ENCODE measurements at places on chromosomes 2 and 18.

GRCh38 chr2:132374961-132375360 lies 41.6 kb upstream of the GPR39 start:
- DNase-seq = no peak

DNA sequence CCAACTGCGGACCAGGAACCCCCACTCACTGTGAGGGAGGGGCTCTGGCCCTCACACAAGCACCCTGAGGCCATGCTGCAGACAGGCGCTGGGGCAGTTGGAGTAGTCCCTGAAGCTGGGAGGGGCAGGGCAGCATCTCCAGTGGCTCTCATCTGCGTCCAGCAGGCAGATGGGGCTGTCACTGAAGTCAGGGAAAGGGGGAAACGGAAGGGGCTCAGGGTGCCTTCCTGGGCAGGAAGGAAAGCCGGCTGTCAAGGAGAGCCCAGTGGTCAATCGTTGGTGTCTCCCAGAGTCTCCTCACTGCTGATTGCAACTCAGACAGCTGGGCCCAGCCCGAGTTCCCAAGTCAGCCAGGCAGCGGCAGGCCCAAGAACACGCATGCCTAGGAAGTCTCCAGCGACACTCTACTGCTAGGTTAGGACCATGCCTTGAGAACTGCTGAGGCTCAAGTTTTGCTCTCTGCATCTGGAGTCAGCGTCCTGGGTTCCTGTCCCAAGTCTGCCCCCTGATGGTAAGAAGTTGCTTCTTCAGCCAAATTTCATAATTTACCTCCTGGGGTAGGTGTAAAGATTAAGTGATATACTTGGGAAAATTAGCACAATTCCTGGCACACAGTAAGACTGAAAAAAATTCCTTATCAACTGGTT lies 27.4 kb upstream of the NMUR1 start:
- peak; percentile 65 for DNase-seq

- no peak for DNase-seq
Observed at GRCh38 chr2:240816584-240817495, 3.2 kb downstream of the KIF1A start.

GRCh38 chr2:219441451-219442255 lies 7.0 kb downstream of the SPEG start:
- DNase-seq = no peak

DNA sequence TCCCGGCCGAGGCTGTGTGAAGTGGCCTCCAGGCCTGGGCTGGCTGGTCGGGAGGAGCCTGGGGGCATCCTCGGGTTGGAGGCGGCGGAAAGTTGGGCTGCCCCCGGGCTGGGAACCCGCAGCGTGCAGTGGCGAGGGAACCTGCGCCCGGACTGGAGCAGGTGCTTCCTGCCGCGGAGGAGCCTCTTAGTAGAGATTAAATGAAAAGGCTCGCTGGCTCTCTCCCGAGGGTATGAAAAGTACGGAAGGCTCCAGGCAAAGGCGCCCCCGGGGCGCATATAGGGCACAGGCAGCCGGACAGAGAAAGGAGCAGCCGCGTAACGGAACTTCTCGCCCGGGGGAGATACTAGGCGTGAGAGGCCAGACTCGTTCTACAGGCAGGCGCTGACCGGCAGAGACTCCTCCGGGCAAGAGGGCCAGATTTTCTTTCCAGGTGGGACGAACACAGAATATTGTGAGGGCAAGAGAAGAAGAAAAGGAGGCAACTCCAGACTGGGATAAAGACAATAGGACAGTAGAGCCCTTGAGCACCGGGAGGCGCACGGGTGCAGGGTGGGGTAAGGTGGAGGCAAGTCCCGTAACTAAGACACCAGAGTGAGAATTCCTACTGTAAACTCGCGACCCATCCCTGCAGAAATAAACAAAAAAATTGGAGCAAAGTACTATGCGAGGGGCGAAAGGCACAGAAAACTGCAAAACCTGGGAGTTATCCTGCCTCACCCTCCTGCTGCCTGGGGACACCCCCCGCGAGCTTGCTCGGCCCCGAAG lies 816 bp downstream of the CDH2 start:
- no peak for DNase-seq

DNA sequence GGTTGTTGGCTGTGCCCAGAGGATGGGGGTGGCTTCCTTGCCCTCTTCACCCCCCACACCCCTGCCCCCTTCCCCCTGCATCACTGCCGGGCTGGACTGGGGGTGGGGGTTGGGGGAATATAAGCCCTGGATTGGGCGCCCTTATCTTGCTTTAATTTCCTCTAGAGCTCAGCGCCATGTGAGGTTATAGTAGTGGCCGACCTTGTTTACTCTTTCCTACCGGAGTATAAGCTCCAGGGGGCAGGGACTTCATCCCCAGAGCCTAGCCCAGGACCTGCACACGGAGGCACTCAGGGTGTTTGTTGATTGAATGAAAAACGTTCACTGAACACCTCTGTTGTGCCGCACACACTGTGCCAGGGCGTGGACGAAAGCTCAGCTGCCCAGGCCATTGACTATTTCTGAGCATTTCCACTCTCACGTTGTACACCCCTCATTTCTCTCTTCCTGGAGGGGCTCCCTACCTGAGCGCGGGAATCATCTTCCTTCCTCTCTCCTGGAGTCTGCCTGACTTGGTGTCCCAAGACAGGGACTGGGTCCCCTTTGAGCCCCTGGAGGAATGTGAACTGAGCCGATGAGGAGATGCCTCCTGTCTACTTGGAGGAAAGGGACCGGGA lies 9.3 kb upstream of the SPATA3 start:
- DNase-seq = no peak

DNA sequence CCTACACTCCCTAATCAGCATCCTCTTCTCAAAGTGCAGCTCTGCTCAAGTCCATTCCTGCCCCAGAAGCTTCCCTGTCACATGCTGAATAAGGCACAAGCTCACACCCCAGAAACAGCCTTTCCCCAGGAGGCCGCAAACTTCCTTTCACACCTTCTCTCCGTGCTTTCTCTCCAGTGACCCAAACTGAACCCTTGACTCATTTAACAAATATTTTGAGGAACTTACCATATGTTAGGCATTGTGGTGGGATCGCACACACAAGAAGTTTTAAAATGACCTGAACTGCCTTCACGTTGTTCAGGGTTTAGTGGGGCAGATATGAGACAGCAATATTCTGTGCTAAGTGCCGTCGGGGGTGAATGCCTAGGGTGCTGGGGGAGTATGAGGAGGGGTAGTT lies 161.3 kb downstream of the INSIG2 start:
- DNase-seq = no peak

- DNase-seq = no peak
Observed at GRCh38 chr2:69805887-69806286, 23.6 kb upstream of the GMCL1 start.

- DNase-seq = no peak
Observed at GRCh38 chr18:44156776-44157335, 523.8 kb upstream of the SETBP1 start.

- DNase-seq = no peak
Observed at GRCh38 chr2:61910603-61911002, 5.1 kb downstream of the COMMD1 start.

DNA sequence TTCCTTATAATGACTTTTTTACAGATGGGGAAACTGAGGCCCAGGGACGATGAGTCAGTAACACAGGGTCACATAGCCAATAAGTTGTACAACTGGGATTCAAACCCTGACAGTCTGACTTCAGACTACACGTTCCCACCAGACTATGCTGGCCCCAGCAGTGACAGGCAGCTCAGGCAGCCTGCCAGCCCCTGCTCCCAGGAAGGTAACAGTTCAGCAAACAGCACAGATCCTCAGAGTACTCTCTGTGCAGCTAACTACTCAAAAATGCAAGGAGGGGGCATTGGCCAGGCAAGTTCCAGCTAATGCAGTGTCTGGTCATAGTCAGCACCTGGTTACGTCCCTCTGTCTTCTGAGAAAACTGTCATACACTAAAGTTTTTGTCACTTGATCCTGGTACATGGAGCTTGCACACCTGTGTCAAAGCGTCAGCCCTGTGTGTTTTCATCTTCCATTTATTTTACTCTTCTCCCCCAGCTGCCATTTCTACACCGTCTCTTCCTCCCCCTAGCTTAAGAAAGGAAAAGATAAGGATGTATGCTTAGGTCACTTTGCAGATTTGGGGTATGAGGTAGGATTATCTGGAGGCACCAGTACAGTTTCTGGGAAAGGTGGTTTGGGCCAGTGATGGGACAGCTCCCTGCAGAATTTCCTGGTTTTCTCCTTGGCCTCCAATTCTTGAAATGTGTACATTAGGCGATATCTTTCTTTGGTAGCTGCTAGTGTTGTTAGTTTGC lies 4.5 kb downstream of the SMARCAL1 start:
- no peak for DNase-seq

GRCh38 chr2:23510471-23510870 lies 125.5 kb downstream of the KLHL29 start:
- no peak for DNase-seq

DNA sequence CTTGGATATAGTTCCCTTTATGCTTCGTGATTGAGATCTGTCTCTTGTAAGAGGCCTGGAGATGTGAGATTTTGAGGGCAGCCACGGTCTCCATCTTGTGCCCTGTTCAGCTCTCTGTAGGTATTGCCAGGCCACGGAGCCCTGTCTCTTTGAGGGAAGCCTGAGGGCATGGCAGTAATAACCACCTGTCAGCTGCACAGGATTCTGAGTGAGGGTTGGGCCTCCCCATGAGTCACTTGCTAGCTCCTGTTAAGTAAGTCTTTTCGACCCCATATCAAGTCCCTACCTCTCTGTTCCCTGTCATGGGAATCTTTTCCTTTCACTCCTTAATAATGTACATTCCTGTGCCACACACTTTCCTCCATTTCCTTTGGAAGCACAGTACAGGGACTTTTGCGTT lies 20.4 kb downstream of the LYPD6B start:
- DNase-seq = no peak

DNA sequence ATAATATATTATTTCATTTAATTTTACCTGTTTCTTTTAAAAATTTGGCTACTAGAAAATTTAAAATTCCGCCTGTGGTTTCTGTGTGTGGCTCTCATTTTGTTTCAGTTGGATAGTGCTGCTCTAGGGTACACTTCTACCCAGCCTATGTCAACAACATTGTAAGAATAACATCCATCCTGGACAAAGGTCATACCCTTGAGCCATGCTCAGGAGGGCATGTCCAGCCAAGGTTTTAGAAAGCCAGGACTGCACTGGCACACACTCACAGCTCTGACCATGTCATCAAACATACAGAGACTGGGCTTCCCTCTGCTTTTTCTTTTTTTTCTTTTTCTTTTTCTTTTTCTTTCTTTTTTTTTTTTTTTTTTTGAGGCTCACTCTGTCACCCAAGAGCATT lies 96.1 kb downstream of the CTIF start:
- DNase-seq = no peak

DNA sequence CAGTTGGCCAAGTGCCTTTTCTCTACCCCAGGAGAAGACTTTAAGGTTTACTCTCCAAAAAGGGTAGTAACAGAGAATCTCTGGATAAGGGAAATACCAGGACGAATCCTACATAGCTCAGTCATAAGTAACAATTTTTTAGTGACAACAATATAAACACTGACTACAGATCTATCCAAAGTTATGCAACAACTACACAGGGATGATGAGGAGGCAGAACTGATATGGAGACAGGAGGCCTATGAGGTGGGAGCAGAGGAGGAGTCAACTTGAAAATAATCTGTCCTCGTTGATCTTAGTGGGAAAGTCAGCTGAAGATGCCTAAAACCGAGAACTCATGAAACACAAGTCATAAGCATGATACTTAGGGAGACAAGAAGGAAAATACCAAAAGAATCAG lies 40.2 kb downstream of the SLC35F5 start:
- DNase-seq = no peak

DNA sequence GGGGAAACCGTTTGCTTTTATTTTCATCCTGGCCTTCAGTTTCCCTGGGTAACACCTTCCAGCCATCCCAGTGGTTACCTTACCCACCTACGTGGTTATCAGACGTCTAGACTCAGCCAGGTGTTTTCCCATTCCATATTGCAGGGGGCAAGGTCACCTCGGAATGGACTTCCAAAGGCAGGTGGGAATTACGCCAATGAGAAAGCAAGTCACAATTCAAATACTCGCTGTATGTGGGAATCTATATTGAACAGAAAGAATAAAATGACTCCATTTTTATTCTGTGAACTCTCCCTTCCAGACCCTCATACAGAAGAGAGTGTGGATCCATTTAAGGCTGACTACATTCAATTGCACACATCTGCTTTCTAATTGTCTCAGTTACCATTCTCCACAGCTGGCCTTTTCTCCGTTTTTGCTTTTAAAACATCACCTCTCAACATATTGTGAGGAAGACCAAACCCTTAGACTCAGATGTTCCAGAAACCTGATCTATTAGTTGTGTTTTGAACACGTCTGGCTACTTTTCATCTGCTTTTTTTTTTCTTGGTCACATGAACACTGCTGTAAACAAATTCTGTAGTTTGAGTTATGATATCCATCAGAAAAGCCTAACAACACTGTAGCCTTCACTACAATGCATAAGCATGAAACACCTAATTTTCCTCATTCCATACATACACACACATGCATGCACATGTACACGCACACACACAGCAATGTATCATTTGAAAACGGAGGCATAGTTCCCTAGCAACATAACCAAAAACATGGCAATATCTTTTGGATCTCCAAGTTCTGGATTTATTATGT lies 59.8 kb downstream of the BCL2 start:
- no peak for DNase-seq

DNA sequence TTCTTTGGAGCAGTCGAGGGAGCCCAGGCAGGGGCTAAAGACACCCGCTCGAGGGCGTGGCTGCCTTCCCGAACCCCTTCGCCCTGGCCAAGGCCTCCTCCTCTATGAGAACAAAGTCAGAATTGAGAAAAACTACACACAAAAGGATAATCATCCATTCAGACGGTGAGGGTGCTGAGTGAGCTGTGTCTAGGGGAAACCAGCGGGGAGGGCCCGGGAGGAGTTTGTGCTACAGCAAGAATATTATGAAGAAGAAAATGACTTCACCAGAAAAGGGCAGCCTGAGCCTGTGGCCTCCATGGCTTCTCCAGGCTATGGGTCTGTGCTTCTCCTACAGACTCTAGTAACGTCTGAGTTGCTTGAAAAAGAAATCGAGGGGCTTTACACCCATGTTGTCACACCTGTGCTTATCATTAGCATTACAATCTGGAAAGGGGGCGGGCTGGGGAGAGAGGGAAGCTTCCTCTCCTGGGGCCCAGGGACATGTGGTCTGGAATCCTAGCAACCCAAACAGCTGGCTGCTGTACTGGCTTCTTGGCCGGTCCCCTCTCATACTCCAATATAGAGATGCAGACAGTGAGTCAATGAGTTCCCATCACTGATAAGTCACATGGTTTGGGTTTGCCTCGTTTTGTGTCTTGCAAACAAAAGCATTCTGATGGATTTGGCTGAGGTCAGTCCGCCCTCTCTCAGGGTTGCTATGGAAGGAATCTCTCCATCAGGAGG lies 52.0 kb upstream of the ARL4C start:
- no peak for DNase-seq

DNA sequence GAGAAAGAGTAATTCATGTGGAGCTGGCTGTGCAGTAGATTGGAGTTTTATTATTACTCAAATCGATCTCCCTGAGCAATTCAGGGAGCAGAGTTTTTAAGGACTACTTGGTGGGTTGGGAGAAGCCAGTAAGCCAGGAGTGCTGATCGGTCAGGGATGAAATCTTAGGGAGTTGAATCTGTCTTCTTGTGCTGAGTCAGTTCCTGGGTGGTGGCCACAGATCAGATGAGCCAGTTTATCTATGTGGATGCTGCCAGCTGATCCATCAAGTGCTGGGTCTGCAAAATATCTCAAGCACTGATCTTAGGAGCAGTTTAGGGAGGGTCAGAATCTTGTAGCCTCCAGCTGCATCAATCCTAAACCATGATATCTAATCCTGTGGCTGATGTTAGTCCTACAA lies 17.0 kb upstream of the UGT1A8 start:
- no peak for DNase-seq

GRCh38 chr2:189498205-189498604 lies 56.9 kb downstream of the WDR75 start:
- DNase-seq = no peak

GRCh38 chr2:85073033-85073432 lies 60.2 kb upstream of the TCF7L1 start:
- DNase-seq = no peak
